ENCODE measurements at places on chromosomes 12 and 14.

- DNase-seq, result no peak
Measured at GRCh38 chr14:95573313-95573712, 38.5 kb downstream of the GLRX5 start.

GRCh38 chr12:98635657-98636323 lies 8.8 kb downstream of the IKBIP start:
- DNase-seq, result no peak

GRCh38 chr14:101065696-101066694 lies 162.5 kb upstream of the RTL1 start:
- DNase-seq, result no peak

- DNase-seq, result no peak
Measured at GRCh38 chr12:85603556-85603955, 232.7 kb downstream of the RASSF9 start.

DNA sequence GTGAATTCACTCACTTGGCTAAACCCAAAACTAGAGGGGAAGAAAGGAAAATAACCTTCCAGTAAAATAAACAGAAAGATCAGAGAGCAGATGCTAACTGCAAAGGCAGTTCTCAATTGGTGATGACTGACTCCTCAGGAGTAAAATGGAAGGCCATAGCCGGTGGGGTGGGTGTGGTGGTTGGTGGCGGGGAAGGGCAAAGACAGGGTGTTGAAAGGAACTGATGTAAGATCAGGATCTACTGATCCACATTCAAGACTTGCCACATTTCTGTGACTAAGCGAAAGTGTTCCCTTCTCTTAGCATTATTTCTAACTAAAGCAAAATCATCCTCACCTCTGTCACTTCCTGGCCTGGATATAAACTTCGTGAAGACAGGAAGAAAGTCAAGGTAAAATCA lies 26.3 kb upstream of the TC2N start:
- DNase-seq, result no peak

- no peak for DNase-seq
Measured at GRCh38 chr12:21672146-21672545, 14.5 kb upstream of the LDHB start.

Data from thoracic aorta (tissue), 2 donors.